ENCODE measurements at places on chromosomes 6 and 20.

- DNase-seq: no peak
Measured at GRCh38 chr6:149963212-149963461, 606 bp upstream of the ULBP1 start.

DNA sequence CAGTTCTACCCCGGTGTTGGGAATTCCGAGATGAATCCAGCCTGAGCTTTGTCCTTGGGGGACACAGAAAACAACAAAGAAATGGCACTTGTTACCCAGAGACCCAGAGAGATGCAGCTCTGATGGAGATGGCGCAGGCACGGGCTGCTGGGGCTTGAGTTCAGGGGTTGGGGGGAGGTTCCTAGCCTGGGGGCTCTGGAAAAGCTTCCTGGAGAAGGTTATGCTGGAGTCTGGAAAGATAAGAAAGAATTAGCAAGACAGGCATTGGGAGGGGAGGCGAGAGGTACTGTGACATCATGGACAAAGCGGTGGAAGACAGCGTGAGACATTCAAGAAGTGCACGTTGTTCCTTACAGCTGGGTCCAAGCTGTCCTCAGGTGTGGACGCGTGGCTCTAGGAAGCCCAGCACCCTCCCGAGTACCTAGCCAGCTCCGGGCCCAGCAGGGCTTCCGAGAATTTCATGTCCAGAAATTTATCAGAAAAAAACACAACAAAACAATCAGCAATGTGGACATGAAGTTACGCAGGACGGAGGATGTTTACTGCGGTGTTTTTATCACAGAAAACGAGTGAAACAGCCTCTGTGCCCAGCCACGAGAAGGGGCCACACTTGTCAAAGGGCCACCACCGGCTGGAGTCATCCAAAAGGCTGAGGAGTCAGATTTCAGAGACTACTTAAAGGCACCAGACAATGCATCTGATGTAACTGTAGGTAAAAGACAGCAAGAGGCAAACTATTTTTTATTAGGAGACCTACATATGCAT, 39.5 kb downstream of the C20orf203 start:
- DNase-seq: no peak

DNA sequence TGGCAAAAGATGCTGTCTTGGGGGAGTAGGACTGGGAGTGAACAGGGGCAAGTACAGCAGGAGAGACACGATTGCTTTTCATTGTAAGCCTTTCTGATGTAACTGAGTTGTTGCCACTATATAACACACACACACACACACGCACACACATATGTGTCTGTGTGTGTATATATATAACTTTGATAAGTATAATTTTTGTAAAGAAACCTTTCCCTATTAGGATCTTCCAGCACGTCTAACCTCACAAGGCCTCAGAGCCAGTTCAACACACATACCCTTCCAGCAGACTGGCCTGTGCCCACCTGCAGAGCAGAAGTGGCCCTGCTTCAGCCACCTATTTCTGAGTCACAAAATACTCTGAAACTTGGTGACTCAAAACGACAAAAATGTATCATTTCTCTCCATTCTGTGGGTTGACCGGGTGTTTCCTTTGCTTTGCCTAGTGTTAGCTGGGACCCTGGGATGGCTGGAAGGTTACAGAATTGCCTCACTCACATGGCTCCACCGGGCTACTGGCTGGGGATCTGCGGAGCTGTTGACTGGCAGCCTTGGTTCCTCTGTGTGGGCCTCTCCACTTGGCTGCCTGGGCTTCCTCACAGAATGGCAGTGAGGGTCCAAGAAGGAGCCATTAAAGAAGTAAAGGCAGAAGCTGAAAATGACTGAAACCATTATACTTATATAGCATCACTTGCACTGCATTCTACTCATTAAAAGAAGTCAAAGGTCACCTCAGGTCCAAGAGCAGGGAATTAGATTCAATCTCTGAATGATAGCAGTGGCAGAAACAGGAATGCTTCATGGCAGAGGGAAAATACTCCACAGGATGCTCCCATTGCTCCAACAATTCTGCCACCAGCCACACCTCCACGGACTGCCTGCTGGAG, 126.4 kb downstream of the BANF2 start:
- DNase-seq: no peak

GRCh38 chr6:35089935-35090505, 51.1 kb downstream of the TCP11 start:
- DNase-seq: no peak

GRCh38 chr20:41373931-41374920, 7.6 kb upstream of the EMILIN3 start:
- no peak for DNase-seq

- DNase-seq: no peak
Measured at GRCh38 chr6:138454981-138455706, 44.1 kb downstream of the NHSL1 start.

GRCh38 chr6:127216810-127217789, 49.6 kb upstream of the RNF146 start:
- no peak for DNase-seq
